ENCODE measurements at places on chromosomes 16 and 17.

DNA sequence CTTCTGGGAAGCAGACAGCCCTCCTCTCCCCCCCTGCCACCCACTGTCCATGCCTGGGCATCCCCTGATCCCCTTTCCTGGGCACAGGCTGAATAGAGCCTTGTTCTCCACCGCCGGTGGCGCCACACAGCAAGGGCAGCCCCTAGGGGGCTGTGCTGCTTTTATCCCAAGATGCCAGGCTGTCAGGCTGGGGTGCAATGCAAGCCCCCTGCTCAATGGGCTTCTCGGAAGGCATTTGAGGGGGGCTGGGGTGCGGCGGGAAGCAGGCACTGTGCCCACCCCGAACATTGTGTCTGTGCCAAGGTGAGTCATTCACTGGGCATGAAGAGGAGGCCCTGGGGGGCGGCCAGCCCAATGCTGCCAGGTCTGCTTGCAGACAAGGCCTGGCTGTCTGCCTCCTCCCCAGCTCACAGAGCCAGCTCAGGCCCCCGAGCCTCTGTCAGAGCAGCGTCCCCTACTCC is 1.5 kb upstream of the GFAP start:
- DNase-seq = no peak

DNA sequence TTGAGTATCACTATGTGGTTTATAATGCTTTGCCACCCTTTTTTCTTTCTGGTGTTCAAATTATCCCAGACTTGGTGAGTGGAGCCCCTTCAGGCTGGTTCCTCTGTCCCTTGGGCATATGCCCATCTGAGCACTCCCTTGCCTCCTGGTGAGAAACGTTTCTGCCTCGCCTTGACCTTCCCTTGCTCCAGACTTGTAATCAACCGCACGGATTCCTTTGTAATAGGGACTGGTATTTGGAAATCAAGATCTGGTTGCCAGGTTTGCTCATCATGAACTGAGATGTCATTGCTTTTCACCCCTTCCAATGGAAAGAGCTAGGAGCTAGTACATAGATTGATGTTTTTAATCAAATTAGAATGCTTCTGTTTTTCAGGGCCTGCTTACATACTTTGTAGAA is 43.7 kb downstream of the SEC14L1 start:
- no peak for DNase-seq

DNA sequence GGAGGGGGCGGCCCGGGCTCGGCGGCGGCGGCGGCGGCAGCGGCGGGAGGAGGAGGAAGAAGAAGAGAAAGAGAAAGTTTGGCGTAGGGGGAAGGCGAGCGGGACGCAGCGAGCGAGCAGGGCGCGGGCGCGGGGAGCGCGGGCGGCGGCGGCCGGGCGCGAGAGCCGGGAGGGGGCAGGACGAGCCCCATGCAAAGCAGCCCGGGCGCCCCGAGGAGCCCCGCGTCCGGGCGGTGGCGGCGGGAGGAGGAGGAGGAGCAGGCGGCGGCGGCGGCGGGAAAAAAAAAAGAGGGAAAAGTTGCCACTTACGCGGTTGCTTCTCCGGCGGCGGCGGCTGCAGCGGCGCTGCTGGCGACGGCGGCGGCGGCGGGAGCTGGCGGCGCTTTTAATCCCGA is 10.3 kb upstream of the ZFHX3 start:
- DNase-seq = no peak

GRCh38 chr17:73683771-73684170 is 39.5 kb upstream of the SDK2 start:
- DNase-seq = no peak

DNA sequence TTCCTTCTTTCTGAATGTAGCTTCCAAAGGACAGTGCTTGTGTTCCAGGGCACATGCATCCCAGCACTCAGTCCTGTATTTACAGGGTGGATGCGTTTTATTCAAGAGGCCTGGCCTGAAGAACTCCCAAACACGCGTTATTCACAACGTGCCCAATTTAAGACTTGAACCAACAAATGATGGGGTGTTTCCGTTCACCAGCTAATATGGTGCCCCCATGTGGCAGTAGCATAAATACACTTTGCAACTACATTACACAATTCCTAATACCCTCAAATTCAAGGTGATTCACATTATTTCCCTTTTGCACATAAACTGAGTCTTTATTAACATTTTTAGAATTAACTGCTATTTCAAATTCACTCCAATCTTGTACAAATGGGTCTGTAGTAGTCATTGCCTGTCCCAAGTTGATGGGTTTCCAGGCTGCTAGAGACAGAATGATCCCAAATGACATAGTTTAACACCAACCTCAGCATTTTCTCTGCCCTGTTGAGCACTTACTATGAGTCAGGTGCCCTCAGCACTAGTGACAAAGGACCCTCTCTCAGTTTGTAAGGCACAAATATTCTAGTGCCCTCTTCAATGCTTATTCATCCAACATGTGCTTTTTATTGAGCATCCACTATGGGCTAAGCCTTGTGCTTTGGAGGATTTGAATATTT is 26.9 kb downstream of the HSD17B2 start:
- DNase-seq = no peak

- no peak for DNase-seq
Observed at GRCh38 chr17:49223517-49224197, 6.9 kb downstream of the PHOSPHO1 start.

DNA sequence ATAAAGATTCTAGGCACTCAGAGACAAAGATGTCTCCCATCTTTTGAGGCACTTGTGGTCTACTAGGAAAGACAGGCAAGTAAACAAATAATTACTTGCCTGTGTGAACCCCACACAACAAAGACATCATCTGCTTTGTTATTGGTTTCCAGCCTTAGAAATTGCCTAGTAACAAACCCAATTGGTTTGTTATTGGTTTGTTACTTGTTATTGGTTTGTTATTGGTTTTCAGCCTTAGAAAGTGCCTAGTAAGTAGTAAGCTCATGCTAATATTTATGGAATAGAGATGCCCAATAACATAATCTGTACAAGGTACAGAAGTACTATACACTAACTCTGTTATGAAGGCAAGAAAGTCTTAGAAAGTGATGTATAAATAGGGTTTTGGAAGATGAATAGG is 67.1 kb downstream of the ASIC2 start:
- DNase-seq = no peak

DNA sequence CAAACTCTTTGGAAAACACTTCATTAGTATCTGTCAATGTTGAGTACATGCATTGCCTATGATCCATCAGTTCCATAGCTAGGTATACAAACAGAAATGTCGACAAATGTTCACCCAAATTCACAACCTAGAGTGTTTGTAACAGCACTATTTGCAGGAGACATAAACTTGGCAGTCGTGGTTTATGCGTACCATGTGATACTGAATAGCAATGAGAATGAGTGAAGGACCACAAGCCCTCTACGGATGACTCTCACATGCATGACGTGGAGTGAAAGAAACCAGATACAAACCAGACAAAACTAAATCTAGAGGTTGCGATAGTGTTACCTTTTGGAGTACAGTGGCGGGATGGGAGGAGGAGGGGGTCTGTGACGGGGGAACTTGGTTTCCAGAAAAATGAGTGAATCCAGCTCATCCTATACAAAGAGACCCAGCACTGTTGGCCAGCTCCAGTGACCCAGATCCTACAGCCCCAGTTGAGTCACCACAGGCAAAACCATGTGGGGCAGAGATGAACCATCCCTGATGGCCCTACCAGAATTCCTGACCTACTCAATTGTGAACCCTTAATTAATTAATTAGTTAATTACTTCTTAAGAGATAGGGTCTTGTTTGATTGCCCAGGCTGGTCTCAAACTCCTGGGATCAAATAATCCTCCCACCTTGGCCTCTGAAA is 15.9 kb upstream of the ULK2 start:
- no peak for DNase-seq

DNA sequence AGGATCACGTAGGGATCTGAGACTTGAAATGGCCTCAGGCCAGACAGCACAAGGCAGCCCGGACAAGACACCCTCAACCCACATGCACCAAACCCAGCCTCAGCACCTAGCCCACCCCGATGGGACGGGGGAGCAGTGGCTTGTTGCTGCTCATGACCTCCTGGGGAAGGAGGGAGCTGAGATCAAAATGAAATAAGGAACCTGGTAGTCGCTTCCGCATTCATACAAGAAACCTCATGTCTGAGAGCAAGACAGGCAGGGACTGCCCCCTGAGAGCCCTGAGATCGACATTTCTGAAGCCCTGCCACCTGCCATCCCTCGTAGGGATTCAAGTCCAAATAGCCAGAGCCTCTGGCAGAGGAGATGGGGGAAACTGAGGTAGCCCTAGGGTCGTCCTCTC is 5.7 kb upstream of the CEP131 start:
- no peak for DNase-seq

DNA sequence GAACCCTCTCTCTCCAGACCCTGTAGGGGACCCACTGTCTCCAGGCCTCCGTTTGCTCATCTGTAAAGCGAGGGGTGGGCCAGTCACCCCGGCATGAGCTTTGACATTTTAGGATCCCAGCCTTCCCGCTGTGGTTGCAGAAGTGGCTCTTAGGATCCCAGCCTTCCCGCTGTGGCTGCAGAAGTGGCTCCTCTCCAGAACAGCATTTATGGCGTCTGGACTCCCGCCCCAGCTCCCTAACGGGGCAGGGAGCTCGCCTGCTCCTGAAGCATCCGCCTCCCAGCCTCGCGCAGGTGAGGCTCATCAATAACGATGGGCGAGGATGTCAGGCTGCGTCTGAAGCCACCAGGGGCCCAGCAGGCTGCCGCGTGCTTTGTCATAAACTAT is 222.3 kb upstream of the TNRC6C start:
- DNase-seq = no peak

- DNase-seq = no peak
Observed at GRCh38 chr16:81614654-81615359, 164.3 kb upstream of the PLCG2 start.

DNA sequence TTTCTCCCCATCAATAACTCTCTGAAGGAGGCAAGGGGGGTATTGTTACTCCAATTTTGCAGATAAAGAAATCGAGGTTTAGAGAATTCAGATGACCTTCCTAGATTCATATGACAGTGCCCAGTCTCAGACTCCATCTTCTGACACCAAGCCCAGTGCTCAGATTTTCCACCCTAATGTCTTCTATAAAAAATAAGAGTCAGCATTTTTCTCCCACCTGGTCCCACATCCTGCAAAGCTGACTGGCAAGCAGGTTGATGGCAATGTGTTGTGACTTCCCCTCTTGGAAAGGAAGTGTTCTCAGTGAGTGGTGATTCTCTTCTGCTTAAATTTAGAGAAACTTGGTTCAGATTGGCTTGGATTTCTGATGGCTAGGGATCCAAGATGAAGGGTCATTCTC is 129.4 kb downstream of the SOX9 start:
- no peak for DNase-seq

All from vagina (tissue), 2 donors.